Kasumi-1 (cell line): ENCODE measurements at places on chromosomes 7 and 10.

DNA sequence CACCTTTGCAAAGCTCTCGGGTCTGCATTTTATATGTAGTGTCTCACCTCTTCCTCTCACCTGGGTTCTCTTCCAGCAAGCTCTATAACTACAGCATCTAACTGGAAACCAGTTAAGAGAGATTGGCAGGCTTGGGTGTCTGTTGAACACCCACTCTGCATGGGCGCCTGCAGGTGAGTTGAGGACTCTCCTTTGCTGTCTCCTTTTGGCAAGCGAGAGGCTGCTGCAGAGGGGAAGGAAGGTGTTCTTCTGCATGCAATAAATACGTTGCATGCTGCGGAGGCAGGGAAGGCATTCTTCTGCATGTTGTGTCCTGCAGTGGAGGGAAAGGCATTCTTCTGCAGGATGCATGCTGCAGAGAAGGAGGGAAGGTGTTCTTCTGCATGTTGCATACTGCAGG is 81.4 kb upstream of the ADAM12 start:
- DNase-seq = no peak

DNA sequence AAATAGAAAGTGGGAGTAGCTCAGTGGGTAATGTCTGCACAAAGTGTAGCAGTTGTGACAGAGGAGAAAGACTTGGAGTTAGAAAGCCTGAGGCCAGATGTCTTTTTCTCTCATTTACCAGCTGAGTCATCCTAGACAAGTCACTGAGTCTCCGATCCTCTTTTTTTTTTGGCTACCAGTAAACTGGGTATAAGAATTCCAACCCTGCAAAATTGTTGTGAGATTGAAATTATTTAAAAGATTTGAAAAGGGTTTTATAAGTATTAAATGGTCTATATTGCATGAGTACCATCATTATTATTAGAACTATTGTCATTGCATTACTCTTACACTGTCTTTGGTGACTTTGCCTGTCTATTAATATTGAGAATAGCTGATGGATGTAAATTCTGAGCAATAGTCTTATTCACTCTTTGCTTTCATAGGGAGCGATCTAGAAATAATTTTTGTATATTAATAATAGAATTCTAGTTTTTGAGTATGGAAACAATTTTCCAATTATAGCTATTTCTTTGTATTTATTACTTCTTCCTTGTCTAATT is 74.0 kb downstream of the ARID5B start:
- peak; percentile 55 for DNase-seq

GRCh38 chr7:74027683-74028320 is at the start of gene ELN:
TSS of gene ELN (plus strand) at chr7:74028173. CDS start at chr7:74028188, 15 bp downstream.
- DNase-seq = no peak

- DNase-seq = no peak
Measured at GRCh38 chr10:15796098-15796759, 64.1 kb downstream of the MINDY3 start.

GRCh38 chr7:29956487-29956836 is 33.1 kb downstream of the SCRN1 start:
- DNase-seq = no peak

DNA sequence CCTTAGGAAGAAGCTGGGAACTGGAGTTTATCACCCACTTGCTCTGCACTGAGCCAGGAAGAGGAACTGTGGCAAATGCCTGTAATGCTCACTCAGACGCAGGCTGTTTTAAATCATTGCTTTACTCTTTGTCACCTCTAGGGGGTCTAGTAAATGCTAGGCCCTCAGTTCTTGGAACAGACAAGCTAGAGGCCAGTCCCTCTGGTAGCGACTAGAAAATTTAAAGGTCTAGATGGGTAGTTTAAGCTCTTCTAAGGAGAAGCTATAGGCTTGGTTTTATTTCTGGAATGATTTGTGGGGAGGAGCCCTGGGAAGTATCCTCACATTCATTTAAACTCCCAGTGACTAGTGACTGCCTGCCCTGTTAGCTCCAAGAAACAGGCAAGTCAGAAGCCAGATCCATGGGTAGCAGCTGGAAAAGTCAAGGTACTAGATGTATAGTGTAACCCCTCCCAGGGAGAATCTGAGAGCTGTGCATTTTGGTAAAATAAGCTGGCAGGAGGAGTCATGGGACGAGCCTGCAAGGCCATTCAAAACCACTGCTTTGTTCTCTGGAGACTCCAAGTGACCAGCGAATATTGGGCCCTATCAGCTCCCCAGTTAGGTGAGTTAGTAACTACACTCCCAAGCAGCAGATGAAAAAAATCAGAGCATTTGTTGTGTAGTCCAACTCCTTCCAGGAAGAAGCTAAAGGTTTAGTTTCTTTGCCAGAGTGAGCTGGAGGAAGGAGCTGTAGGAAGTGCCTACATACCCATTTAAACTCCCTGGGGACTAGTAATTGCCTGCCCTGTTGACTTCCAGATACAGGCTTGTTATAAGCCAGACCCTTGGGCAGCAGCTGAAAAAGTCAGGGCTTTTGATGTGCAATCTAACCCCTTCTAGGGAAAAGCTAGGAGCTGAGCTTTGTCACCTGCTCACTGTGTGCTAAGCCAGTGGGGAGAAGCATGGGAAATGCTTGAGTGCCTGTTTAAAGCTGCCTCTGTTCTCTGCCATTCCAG is 68.9 kb downstream of the DYNC1I1 start:
- DNase-seq = peak; percentile 38
